ENCODE measurements at places on chromosomes 6 and 20.

DNA sequence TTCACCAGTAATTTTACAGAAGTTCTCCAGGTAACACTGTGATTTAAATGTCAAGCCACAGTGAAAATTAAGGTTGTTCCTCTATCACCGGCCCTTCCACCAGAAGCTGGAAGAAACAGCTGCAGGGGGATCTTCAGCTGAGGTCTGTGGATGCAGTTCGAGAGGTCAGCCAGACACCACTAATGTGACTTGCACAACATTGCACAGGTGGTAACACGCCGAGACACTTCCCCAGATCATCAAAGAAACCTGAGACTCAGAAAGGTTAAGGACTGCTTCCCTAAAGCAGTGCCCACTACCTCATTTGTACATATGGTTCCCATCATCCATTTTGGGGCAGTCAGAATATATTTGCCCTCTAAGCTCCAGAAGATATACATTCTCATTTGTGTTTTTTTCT lies 8.1 kb upstream of the SERPINB9 start:
- DNase-seq = no peak

GRCh38 chr6:107718341-107718740 lies 105.8 kb downstream of the SCML4 start:
- no peak for DNase-seq

DNA sequence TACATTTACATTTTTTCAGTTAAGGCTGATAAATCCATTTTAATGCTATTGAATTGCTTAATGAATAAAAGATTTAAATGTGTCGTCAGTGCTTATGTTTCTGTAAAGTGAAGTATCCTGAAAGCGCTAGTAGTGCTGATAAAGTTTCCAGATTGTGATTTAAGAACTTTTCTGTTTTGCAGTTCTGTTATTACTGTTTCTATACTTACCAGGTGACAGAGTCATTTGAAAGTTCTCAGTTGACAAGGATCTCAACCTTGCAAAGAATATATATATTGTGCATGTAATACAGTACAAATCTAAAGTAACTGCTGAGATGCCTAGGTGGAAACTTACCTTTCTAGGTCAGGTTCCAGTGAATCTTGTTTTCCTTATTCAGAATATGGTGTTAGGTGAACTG lies 201.8 kb downstream of the ARID1B start:
- DNase-seq = no peak

DNA sequence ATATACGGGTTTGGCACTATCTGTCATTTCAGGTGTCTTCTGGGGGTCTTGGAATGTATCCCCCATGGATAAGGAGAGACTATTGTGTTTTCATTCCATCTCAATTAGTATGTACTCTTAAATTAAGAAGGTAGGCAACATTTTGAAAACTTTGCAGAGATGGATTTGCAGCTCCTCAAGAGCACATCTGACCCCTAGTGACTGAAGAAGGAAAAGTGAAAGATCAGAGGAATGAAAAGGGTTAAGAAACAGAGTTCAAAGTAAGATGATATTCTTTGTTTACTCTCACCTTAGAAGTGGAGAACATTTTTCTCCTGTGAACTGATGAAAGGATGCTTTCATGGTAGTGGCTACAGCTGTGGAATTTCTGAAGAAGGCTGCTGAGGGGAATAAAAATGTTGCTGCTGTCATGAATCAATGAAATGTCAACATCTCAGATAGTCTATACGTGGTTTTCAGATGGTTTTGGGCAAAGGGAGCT lies 41.5 kb downstream of the SH3BGRL2 start:
- no peak for DNase-seq

DNA sequence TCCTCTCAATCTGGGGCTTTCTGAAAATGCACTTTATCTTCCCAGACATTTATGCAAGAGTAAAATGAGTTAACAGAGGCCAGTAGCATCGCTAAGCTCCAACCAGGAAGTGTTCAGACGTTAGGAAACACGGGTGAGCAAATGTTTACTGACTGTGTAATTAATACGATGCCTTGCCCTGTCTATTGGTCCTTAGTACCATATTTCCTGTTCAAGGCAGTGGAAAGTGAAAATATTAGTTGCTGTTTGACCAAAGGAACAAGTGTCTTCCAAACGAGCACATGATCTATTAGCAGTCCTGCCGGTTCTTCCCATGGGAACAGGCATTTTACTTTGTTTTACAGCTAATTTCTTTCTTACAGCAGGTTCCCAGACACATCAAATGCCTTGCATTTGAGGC lies 311.1 kb upstream of the JAG1 start:
- DNase-seq = no peak

- no peak for DNase-seq
Observed at GRCh38 chr6:87914637-87915395, 132.8 kb upstream of the SPACA1 start.

DNA sequence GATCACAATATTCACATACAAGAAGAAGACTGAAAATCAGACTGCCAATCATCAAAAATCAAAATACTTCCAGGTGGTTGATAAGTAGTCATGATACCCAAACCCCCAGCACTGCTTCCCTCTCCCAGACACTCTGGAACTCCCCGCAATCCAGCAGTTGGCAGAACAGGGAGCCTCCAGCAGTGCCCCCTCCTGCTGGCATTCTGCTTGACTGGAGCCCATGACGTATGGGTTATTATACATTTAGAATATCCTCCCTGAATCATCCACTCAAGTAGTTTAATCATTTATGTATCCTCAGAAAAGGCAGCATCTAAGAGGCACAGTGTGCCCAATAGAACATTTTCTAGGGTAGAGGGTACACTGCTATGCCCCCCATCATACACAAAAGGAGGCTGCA lies 9.3 kb upstream of the OGFRL1 start:
- DNase-seq = no peak

DNA sequence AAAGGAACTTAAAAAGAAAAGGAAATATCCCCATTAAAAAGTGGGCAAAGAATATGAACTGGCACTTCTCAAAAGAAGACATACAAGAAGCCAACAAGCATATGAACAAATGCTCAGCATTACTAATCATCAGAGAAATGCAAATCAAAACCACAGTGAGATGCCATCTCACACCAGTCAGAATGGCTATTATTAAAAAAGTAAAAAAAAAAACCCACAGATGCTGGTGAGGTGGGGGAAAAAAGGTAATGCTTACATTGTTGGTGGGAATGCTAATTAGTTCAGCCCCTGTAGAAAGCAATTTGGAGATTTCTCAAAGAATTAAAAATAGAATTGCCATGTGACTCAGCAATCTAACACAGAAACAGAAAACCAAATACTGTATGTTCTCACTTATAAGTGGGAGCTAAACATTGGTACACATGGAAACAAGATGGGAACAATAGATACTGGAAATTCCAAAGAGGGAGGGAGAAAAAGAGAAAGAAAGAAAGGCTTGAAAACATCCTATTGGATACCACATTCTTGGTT lies 437.1 kb downstream of the GRIK2 start:
- no peak for DNase-seq

GRCh38 chr20:34797012-34797995 lies 28.1 kb downstream of the NCOA6 start:
- no peak for DNase-seq

- DNase-seq = no peak
Observed at GRCh38 chr20:63140514-63141433, 75.2 kb downstream of the YTHDF1 start.

DNA sequence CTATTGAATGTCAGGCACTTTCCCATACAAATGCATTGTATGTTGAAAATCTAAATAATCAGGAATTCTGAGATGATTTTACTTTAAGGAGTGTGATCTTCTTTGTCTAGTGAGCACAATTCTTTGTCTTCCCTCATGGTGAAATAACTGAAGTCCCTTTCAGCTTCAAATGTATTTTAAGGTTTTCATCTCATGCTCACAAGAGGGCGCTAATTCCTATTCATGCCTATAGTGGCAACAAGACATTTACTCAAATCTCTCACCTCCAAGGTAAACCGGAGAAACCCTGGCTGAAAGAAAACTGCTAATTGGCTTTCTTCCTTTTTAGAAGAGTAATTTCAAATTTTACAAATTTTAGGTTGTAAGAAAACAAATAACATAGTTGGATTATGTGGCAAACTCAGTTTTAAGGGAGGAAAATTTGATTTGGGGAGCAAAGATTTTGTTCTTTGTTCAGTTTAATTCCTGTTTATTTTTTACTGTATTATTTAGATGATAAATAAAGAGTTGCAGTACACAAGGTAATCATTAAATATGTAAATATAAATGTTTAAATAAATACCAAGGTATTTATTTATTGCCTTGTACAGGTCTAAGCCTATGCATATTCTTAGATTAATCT lies 69.1 kb downstream of the SLC35F1 start:
- no peak for DNase-seq

DNA sequence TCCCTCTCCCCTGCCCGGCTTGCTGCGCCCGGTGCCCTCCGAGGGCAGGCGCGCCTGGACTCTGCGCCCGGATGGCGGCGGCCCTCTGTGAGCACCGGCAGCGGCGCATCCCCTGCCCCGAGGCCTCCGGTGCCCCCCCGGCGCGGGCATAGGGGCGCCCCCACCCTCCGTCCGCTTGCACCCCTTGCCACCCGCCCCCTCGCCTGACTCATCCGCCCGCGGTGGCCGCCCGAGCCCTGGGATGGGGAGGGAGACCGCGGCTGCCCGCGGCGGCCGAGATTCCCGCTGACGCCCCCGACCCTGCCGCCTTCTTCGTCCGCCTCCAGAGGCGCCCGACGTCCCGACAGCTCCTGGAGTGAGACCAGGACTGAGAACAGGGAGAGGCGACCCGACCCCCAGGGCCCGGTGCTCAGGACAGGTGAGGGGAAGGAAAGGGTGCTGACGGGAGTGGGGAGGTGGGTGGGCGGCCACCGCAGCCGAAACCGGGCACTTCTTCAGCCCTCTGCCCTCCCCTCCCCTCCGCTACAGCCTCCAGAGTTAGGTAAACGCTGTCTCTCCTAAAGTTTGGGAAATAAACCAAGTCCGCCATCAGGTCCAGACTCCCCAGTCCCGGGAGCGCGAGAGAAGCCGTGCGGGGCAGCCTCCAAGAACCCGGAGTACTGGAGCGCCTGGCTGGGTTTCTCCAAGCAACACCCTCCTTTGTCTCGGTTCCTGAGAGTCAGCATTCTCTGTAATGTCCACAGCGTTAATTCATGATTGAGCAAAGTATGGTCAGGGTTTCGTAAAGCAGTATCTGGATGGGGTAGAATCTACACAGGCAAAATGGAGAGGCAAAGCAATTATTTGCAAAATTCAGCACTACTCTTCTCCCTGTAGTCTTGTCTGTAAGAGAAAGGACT lies 539 bp downstream of the TMEM200A start:
- DNase-seq = peak; percentile 24

DNA sequence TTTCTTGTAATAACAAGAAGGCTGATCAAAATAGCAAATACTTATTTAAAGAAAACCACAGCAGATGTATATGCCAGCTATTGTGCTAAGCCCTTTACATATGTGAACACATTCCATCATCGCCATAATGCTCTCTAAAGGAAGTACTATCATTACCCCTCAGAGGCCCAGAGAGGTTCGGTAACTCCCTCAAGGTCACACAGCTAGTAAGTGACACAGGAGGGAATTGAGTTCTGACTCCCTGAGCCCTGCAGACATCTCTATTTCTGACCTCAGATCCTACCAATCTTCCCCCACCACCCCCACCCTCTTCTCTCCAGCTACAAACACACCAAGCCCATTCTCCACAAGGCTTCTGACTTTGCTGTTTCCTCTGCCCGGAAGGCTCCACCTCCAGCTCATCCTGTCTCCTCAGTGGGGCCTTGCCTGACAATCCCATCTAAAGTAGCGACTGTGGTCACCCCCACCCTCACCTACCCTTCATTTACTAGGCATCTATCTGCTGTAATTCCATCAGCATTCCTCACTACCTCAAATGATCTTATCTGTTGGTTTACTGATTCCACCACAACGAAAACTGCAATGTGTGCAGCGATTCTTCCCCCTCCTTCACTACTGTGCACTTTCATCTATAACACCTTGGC lies 234.5 kb downstream of the LRFN2 start:
- DNase-seq = no peak

DNA sequence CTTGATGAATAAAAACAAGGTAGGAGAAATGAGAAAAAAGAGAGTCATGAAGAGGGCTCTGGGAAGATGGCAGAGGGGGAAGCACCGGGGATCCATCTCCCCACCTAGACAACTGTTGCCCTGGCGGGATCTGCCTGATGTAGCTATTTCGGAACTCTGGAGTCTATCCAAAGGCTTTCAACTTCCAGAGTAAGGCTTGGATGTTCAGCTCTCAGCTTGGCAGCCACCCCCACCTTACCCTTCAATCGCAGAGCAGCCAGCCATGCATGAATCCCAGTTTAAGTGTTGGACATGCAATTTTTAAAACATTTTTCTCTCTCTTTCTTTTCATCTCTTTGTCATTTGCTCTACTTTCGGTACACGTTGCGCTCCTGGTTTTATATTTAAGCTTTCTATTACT lies 275.9 kb upstream of the EXOC2 start:
- DNase-seq = no peak

All from activated gamma-delta T cell treated with Interleukin-2 at 50 U/mL for 16 hours (primary cell).